ENCODE measurements at places on chromosomes 11 and 22. TPM values are rescaled to one million over a fixed set of nuclear protein-coding genes. Genes with fewer than 3 reads are reported as not detected.

RAB39A gene
- total RNA-seq = 26.3 TPM

MAP6 gene
- 0.50 TPM for total RNA-seq

AQP11 gene
- 1.7 TPM for total RNA-seq

CYP2D6 gene
- total RNA-seq = 1.3 TPM

LRRC74B gene
- not detected for total RNA-seq

OMP gene
- not detected for total RNA-seq

MN1 gene
- 6.8 TPM for total RNA-seq

P2RY6 gene
- total RNA-seq = not detected

NLRP14 gene
- 0.10 TPM for total RNA-seq

MMP12 gene
- not detected for total RNA-seq

FOLR1 gene
- total RNA-seq = 0.27 TPM

GLYATL1 gene
- 20.5 TPM for total RNA-seq

All from GM23338 (cell line).